ENCODE measurements at places on chromosomes 3 and 15.

GRCh38 chr3:62873761-62874710 is 1.2 kb downstream of the CADPS start:
- peak; percentile 93 for DNase-seq

DNA sequence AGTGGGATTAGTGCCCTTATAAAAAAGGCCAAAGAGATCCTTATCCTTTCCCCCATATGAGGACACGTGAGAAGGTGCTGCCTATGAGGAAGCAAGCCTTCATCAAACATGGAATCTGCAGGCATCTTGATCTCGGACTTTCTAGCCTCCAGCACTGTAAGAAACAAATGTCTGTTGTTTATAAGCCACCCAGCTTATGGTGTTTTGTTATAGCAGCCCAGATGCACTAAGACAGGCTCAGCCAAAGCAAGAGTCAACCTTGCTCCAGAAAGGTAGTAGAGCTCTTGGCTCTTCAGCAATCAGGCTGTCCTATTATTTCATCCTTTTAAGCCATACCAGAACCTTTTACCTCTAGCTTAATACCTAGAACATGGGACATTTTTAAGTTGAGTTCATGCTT is 12.3 kb upstream of the TNIK start:
- DNase-seq, result no peak

- DNase-seq, result peak; percentile 38
These were observed 104.5 kb upstream of the BFSP2 start for GRCh38 chr3:133295199-133295901.

DNA sequence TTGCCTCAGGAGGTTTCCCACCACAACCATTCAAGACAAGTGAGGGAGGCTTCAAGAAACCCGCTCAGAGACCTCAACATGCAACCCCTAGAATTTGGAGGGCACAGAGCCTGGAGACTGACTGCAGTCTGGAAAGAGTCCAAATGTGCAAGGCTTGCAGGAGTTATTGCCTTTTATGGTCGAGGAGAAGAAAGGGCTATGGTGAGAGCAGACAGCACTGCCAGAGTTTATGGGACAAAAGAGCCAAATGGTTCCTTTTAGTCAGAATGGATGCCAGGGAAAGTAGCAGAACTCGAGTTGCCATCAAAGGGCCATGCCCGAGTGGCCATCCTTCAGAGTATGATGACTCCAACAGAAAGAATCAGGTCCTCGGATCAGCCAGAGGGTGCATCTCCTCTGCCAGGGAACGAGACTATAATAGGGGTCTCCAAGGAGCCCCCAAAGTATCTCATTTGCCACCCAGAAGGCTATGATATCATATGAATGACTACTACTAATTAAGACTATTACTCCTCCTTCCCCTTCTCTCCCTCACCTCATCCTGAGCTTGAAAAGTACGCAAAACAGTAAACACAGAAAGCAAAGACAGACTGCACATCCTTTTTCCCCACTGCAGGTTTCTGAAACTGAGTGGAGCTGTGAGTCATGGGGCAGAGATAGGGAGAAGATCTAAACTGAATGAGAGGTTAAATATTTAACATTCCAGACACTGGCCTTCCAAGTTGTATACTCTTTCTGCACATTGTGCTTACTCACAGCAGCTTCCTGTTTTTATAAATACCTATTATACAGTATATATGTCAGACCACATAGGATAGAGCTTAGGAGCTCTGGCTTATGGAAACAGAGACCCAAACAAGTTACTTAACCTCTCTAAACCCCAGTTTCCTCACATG is 33.9 kb upstream of the TMCO5A start:
- no peak for DNase-seq

DNA sequence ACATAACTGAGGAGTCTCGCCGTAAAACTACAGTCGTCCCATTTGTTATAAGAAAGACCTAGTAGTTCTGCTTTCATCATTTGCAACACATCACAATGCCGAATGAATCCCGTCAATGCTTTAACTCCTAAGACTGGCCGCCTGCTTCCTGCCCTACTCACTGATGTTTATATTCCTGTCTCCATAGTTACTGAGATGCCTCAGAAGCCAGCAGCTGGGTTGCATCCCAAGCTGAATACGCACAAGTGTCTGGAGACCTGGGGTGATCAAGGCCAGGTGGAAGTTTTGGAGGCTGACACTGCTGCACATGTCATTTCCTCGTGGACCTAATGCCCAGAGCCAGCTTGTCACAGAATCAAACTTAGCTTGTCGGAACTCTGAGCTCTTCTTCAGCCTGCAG is 95.2 kb upstream of the UBE2E1 start:
- DNase-seq, result peak; percentile 86

DNA sequence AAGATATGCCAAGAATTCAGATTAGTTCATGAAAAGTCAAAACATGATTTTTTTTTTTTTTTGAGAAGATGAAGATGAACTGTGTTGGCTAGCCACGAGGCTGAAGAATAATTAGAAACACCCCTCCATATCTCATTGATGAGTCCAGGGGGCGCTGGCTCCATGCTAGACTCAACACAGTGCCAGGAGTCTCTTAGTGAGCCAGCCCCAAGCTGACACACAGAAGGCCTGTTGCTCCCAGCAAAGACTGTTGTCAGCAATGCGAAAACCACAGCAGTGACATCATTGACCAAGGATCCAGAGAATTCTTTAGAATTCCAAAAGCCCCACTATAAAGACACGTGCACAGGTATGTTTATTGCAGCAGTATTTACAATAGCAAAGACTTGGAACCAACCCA is 185.2 kb downstream of the ANXA2 start:
- DNase-seq, result peak; percentile 37

GRCh38 chr3:24306518-24306917 is 188.1 kb downstream of the THRB start:
- DNase-seq, result no peak

DNA sequence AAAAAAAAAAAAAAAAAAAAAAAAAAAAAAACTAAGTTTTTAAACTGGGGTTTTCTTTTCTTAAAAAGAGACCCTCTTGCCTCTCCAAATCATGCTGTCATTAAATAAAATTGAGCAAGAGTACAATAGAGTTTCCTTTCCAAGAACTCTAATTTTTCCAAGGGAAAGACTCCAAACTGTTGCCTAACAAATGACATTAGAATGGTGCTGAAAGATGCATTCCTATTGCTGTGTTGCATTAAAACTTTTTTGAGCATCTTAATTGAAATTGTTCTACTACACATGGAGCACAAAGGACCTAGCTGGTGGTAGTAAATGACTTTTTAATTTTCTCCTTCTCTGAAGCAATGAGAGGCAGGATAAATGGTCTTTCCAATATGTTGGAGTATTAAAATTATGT is 469.1 kb upstream of the ARHGEF26 start:
- DNase-seq, result no peak

DNA sequence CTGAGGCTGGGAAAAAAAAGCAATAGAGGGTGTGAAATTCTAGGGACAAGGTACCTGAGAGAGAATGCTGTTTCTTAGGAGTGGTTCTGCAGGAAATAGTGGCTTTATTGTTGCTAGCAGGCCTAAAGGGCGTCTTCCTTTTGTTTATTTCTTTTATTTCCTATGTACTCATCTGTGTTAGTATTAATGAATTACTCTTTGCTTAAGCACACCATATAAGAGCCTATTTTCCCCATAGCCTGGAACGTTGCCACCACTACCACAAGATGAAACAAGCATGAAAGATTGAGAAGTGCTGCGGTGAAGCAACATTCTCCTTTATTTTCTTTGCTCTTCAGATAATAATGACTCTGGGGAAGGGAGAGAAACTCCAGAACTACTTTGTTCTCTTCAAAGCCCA is 21.3 kb upstream of the GOLIM4 start:
- no peak for DNase-seq

DNA sequence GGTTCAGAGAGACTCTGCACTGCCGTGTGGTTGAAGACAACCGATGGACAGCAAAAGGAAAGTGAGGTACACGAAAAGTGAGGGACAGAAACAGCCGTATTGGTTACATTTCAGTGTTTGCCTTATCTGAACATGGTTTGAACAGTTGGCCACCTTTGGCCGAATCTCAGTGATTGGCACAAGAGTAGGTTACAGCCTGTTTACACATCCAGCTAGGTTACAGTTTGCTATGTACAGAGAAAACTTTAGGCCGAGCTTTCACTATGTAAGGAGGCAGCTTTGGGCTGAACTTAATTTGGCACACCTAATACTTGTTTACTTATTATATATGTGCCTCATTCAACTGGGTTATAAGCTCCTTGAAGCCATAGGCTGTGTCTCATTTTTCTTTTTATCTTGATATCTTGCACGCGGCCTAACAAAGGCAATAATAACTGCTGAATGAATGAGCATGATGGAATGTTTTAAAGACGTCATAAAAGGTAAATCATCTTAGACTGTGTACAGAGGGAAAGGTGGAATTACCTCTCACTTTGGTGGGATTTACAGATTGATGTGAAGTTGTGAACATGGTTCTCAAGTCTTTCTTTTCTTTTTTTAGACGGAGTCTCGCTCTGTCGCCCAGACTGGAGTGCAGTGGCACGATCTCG is 17.2 kb upstream of the GREM1 start:
- DNase-seq, result no peak

DNA sequence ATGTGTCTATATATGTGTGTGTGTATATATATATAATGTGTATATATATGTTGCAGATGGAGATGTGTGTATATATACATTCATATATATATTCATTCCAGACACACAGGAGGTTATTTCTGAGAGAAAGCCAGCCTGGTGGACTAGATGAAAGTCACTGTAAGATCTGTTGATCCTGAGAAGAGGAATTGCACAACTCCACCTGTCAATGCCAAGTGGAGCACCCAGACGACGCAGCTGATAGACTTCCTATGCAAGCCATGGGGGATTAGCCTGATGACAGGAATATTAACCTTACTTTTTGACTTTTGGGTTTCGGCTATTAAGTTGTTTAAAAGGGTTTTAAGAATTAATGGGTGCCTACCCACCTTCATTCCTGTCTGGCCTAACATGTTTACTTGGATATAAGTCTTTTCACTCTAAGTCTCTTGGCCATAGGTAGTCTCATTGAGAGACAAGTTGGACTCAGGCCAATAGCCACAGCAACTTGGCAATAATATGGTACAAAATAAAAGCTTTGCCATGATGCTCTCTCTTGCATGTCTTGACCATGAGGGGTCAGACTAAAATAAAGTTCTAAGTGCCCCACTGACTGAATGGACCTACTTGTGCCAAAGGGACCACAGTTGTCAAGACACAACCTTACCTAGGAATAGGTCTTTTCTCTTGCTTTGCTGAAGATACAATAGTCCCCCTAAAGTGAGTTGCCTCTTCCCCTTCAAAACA is 35.9 kb upstream of the GOLGA6L2 start:
- DNase-seq, result no peak

GRCh38 chr3:159472611-159473010 is 516.0 kb upstream of the IL12A start:
- DNase-seq, result no peak

- no peak for DNase-seq
These were observed 19.0 kb upstream of the PARP14 start for GRCh38 chr3:122661633-122662032.

GRCh38 chr3:78645628-78646310 is 1122.0 kb downstream of the ROBO1 start:
- no peak for DNase-seq

GRCh38 chr3:67450153-67450552 is 204.3 kb downstream of the SUCLG2 start:
- no peak for DNase-seq
